Activated naive CD4-positive, alpha-beta T cell treated with Interleukin-2 at 50 U/mL for 16 hours (primary cell): ENCODE measurements at places on chromosomes 11 and 22.
A peak's percentile ranks its signal among the peaks of the same experiment; 100 is the strongest.

DNA sequence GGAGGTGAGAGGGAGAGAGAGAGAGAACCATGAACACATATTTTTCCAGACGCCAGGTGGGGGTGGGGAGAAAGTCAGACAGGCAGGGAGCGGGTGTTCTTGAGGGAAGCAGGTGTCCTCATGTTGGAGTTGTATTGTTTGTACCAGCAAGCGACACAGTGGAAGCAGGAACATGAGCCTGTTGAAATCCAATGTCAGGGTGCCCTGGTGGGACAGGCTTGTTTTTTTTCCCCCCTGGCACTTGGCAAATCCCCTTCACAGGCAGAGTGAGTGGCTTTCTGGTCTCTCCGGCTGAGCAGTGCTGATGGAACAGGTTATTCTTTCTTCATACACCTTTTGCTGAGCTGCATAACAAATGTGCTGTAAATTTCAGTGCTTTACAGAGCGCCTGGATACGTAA is 125.6 kb downstream of the GRIK4 start:
- no peak for DNase-seq

- no peak for DNase-seq
These were observed 151.7 kb upstream of the PLET1 start for GRCh38 chr11:112412383-112412782.

DNA sequence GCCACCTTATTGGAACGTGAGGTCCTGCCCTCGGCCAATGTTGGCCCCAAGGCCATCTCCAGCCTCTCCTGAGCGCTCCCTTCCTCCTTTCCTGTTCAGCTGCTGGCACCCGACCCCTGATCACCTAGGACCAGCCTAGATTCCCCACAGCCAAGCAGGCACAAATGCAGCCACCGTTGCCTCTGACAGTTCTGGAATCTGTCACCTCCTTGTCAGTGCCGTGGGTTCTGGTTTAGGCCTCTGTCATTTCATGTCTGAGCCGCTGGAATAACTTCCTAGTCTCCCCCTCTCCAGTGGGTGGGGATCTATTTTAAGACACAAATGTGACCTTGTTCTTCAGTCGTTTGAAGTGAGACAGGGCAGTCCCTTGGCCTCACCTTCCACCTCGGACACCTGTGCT is 29.7 kb downstream of the FADS3 start:
- DNase-seq = no peak

GRCh38 chr11:77467993-77468392 is 5.9 kb downstream of the PAK1 start:
- DNase-seq = no peak

DNA sequence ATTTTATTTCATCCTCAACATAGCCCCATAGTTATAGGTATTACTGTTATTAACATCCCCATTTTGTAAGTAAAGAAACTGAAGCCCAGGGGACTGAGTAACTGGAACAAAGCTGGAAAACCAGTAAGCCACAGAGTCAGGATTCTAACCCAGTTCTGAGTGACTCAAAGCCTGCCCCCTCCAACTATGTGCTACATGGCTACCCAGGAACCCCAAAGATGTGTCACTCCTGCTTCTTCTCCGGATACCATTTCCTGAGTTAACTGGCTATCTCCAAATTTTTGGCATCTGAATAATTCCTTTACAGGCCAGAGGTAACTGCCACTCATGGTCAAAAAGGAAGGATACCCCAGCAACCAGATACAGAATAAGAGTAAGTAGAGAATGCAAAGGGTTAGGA is 43.6 kb downstream of the TENM4 start:
- DNase-seq = no peak

GRCh38 chr11:10005955-10006525 is 288.0 kb downstream of the SBF2 start:
- DNase-seq = no peak

DNA sequence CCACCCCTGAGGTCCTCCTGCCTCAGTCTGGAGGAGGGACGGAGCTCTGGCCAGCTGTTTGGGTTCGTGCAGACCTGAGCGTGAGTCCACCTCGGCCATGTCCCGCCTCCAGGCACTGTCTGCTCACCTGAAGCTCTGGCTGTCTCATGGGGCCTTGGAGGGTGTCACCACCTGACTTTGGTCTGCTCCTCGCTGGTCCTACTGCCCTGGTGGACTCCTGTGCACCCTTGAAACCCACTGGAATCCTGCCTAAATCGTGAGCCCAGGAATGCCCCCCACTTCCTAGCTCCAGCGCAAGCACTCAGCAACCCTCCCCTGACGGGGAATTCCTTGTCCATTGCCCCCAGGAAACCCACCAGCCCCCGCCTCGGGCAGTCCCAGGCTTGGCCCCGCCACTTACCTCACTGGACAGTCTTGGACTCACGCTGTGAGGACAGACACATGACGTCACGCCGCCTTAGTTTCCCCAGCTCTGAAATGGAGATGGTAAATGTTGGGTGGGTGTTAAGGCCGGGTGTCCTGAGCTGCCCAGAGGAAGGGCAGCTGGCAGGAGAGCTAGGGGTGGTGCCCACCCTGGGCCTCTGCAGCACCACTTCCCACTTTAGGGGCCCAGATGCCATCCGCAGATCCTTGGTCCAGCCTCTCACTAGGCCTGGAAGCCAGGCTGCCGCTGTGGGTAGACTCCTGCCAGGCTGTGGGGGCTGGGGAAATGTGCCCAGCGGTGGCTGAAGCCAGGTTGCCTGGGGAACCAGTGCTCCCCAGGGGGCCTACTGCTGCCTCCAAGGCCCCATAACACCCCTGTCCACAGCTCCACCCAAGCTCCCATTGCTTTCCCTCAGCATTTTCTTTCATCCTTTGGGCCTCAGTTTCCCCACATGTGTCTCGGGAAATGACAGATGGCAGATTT is 18.2 kb upstream of the TBX1 start:
- no peak for DNase-seq

DNA sequence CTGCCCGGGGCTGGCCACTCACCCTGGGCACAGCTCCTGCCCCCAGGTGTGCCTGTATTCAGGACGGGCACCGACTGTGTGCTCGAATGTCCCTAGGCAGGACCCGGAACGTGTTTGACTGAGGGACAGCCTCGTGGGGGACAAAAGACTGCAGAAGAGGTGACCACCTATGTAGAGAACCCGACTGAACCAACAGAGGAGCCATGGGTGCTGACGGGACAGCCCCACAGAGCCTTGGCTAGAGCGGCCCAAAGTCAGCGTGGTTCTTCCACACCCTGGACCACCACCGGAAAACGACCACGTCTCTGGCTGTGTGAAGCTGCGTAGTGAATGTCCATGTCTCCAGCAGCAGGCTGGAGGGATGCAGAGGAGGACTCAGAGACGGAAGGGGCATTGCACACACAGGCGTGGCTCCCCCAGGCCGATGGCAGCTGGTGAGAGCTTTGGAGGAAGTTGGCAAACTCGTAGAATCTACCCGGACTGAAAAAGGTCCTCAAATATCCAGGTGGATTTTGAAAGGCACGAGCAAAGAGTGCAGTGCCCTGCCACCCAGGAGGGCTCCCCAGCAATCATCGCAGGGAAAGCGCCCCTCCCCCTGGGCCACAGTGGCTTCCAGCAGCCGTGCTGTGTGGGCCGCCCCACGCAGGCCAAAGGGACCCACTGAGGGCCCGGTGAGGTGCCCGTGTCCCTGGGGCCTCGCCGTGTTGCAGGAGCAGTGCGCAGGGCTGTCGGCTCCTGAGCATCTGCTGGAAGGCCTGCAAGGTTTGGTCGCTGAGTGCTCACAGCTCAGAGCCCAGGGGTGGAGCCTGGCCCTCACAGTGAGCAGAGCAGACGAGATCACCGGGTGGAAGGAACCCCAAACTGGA is 17.5 kb upstream of the MUC5B start:
- DNase-seq = no peak

DNA sequence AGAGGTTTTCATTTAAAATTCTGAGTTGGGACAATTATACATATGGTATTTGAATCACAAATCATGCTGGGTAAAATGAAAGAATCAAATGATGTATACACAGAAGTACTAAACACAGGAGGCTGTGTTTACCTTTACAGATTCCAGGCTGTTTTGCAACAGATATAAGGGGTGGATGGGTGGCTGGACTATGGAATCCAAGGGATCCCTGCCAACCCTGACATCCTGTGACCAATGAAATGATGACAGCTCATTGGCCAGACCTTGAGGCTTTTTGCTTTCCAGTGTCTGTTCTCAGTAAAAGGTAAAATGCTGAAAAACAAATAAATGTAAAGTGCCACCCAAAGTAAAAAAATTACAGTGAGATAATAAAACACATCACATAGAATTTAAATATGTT is 3.3 kb upstream of the DDI1 start:
- no peak for DNase-seq

- DNase-seq = no peak
These were observed 565.4 kb downstream of the ETS1 start for GRCh38 chr11:128022007-128022368.

DNA sequence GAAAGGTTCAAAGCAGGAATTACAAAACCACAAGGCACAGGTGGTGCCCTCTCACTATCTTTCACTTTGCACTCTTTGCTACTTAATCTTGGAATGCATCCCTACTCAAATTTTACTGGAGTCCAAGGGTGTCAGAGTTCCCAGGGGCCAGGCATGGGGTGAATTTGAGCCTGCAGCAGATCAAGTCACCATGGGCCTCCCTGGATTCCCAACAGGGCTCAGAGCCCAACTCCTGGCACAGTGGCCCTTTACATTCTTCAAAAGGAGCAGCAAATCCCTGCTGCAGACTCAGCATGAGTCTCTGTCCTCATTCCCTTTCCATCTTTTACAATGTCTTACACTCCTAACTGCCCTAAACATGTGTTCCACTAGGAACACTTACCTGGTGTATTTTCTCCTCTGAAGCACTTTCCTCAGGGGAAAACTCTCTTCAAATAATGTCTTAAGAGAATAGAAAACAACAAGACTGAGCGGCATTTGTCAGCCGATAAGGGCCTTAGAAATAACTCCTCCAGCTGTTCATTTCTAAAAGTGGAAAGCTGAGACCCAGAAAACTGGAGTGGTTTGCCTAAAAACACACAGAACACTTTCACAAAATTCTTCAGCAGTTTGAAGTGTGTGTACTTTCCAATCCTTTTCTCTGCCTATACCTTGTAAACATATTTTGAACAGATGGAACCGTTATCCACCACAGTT is 596.0 kb downstream of the INSC start:
- DNase-seq = no peak

DNA sequence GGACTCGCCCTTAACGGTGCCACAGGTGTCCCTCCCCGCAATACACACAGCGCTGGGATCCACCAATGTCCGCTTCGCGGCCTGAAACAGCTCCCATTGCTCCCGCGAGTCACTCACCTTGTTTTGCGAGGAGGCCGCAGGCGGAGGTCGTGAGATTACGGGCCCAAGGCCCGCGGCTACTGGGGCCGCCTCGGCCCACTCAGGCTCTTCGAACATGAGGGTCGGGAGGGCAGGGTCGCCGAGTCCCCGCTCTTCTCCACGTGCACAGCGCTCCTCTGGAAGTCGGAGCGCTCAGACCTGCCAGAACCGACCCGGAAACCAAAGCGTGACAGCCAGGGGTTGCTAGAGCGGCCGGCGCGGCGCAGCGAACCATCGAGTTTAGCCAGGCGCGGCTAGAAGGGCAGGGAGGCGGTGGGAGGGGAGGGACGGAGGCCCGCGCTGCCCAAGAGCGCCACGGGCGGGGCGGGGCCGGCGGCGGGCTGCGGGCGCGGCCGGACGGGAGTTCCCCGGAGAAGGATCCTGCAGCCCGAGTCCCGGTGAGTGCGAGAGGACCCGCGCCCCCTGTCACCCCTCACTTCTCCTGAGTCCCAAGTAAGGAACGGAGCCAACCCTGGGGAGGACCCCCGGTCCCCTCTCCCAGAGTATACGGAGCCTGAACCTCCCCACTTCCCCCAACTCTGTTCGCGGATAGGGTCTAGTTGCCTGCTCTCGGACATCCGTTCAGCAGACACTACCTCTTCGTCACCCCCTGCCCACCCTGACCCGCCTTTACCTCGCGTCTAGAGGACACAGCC is at the start of the genes ILK and RRP8:
ILK (plus strand) TSS at position 488 of the 794 bp plus-strand sequence. CDS start 498 bp downstream, outside the sequence.
RRP8 (minus strand) TSS at position 330 of the 794 bp plus-strand sequence; CDS start at position 216, 114 bp downstream.
- peak; percentile 89 for DNase-seq

DNA sequence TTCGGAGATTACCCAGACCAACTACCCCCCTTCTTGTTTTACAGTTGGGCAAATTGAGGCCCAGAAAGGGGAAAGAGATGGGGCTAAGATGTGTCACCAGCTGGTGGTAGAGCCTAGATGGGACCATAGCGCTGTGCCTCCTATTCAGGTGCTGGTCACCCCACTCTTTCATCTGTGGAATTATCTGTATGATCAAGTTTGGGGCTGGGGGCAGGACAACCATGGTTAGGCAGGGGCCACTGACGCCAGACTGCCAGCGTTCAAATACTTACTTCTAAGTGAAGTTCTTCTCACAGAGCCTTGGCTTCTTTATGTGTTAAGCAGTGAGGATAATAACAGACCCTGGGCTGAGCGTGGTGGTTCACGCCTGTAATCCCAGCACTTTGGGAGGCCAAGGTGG is 55.9 kb downstream of the IGLL1 start:
- DNase-seq = no peak

DNA sequence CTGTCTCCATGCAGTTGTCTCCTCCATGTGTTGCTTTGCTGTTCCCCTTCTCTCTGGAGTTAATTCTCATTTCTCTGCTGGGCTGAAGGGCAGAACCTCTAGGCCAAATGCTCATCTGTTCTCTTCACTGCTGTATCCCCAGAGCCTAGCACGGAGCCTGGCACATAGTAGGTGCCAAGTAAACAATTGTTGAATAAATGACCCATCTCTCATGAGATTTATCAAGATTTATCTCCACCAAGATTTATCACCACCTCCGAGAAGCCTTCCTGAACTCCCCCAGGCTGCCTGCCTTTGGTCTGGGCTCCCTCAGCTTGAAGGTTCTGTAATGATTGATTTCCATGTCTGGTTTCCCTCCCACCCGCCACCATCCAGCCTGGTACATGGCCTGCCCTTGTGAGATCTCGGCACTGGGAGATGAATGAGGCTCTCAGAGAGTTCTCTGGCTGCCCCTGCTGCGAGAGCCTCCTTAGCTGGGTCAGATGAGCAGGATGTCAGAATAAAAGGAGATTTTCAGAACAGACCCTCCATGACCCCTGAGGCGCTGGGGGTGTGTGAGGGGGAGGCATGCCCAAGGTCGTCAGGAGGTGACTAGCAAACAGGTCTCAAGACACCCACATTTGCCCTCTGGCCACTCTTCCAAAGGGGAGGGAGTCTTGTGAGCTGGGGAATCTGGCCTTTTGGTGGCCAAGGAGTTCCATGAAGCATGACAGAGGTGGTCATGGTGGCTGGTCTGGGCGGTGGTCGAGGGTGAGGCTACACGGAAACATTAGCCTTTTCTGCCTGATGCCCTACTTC is 2.4 kb upstream of the GDPD5 start:
- DNase-seq = no peak

DNA sequence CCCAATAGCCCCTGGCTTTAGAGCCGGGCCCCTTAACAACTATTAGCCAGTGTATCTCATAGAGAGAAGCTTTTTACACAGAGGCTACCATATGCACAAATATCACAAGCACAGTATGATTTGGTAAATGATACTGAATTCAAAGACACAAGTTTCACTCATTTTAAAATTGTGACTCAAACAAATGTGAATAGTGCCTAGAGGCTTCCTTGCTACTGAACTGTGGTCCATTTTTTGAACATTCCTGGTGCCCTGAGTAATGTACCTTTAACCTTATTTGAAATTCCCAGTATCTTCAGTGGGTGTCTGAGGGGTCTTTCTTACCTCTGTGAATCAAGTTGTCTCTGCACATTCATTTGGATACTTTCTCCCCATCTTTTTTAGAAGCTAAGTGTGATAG is 156.2 kb downstream of the MAML2 start:
- DNase-seq = no peak
